Activated naive CD8-positive, alpha-beta T cell treated with anti-CD3 and anti-CD28 coated beads, Interleukin-2, amount 50 U/mL, for 16 hours (primary cell): ENCODE measurements at places on chromosomes 4 and X.

- DNase-seq = no peak
Measured at GRCh38 chrX:154028502-154029184, 8.9 kb upstream of the IRAK1 start.

DNA sequence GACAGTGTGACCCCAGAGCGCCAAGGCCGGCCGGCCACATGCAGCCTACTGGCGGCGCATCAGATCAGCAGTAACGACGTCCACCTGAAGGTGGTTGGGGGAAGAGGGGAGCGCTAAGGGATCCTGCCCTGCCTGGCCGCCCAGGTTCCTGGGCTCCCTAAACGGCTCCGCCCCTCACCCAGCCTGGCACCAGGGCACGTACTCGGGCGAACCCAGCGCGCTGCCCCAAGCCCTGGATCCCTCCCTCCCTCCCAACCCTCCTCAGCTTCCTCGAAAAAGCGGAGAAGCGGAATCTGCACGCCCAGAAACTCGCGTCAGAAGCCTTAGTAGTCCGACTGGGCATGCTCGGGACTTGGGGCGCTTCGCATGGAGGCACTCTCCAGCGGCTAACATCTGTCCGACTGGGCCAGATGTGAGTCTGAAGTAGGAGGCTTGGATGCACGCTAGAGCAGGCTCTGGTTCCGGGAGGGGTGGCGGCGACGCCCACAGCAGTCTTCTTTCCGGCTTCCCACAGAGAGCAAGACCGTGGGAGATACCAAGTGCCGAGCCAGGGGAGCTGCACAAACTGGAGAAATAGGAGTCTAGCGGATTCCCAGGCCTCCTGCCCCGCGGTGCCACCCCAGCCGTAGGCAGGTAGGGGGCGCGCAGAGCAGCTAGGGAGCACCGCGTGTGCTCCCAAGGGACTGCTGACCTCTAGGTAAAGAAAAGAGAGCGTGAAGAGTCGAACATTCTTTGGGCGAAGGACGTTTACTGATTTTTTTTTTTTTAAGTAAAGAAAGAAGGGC, 114.3 kb upstream of the TEX13C start:
- DNase-seq = no peak

DNA sequence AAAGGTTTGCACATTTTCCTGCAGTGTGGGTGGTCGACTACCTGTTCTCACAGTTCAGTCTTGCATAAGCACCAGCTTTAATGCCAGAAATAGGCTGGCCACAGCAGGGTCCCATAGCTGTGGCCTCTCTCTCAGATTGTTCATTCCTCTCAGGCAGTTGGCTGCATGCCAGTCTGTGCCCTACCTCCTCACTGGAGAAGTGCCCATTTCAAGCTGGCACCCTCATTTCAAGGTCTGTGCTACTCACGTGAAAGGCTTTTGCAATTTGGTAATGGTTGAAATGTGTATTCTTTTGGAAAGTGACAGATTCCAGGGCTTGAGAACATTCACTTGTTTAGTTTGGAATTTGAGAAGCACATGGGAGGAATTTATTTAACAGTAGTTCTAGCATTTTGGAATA, 28.9 kb upstream of the MTMR1 start:
- no peak for DNase-seq

DNA sequence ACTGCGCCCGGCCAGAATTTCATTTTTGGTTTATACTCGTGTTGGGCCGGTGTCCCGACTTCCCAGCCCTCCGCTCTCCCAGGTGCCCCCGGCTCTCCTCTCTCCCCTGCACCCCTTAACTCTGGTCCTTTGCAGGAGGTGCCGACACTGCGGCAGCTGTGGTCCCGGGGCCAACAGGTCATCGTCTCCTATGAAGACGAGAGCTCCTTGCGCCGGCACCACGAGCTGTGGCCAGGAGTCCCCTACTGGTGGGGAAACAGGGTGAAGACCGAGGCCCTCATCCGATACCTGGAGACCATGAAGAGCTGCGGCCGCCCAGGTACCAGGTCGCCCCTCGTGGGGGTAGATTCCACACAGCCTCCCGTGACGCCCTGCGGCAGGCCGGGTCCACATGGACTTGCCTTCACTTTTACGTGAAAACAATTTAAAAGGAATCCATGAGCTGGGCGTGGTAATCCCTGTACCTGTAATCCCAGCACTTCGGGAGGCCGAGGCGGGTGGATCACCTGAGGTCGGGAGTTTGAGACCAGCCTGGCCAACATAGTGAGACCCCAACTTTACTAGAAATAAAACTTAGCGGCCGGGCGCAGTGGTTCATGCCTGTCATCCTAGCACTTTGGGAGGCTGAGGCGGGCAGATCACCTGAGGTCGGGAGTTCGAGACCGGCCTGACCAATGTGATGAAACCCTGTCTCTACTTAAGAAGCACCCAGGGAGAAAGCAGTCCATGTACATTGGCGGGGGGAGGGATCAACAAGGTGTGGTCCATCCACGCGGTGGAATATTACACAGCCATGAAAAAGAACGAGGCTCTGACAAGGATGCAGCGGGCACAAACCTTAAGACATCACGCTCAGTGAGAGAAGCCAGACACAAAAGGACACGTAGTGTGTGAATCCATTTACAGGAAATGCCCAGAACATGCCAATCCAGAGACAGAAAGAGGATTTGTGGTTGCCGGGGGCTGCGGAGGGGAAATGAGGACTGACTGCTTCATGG, 12.0 kb downstream of the PLCXD1 start:
- no peak for DNase-seq

DNA sequence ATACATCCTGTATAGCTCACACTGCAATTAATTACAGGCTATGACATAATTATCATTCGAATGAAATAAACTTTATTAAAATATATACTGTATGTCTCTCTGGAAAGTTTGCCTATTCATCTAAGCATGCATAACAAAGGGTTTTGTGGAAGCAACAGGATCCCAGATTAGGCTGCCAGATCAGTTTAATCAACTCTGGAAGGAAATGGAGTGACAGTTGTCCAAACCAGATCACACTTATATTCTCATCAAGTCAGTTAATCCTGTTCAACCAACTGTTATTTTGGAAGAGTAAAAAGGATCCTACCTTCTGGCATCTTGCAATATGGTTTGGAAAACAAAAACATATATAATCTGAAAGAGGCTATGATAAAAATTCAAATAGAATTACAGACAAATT, 312.2 kb downstream of the FAT4 start:
- no peak for DNase-seq

- no peak for DNase-seq
Measured at GRCh38 chrX:108070891-108071290, 20.5 kb downstream of the PSMD10 start.

DNA sequence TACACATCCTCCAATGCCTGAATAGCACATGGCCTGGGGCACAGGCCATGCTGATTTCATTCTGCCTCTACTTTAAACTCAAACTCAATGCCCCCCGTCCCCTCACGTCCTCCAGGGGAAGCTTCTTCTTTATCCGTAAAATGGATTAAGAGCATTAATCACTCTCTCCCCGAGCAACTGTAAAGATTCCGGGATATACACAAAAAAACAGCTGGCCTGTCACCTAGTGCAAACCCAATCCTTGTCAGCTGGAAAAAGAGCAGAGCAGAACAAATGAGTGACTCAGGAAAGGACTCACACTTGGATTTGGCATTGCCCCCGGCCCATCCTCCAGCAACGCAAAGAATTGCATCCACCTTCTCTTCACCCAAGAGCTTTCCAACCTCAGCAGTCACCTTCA, 7.8 kb downstream of the QDPR start:
- no peak for DNase-seq
